ENCODE measurements at places on chromosomes 7 and 10. TPM values are rescaled to one million over a fixed set of nuclear protein-coding genes. Genes with fewer than 3 reads are reported as not detected.

EPDR1 gene
- polyA plus RNA-seq = 8.2 TPM

NPSR1 gene
- polyA plus RNA-seq = not detected

DPP6 gene
- 4.3 TPM for polyA plus RNA-seq

CAV2 gene
- 1.8 TPM for polyA plus RNA-seq

TEX47 gene
- not detected for polyA plus RNA-seq

FAM180A gene
- not detected for polyA plus RNA-seq

ANKRD61 gene
- polyA plus RNA-seq = 0.23 TPM

FANK1 gene
- polyA plus RNA-seq = 0.74 TPM

CLCN1 gene
- 0.36 TPM for polyA plus RNA-seq

PAX4 gene
- 0.11 TPM for polyA plus RNA-seq

TMEM139 gene
- polyA plus RNA-seq = 6.7 TPM

AIMP2 gene
- polyA plus RNA-seq = 99.0 TPM

UPF2 gene
- polyA plus RNA-seq = 4.1 TPM

DKK1 gene
- polyA plus RNA-seq = 0.36 TPM
